Lower leg skin (tissue), 4 donors: ENCODE measurements at places on chromosomes 4 and X.

DNA sequence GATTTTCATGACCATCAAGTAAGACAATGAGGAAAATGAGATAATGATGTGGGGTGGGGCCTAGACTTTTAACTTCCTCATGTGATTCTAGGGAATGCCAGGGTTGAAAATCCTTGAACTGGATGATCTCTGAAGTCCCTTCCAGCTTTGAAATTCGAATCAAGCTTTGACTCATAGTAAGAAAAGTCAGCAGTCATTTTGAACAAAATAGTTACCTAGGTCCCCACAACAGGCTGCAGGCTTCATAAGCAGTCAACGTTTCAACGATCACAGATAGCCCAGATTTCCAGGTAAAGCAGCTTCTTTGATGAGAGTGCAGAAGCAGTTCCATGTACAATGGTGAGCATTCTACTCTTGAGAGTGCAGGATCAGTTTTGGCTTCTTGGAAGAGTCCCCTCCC, 93.7 kb downstream of the GRIA3 start:
- DNase-seq, result no peak

DNA sequence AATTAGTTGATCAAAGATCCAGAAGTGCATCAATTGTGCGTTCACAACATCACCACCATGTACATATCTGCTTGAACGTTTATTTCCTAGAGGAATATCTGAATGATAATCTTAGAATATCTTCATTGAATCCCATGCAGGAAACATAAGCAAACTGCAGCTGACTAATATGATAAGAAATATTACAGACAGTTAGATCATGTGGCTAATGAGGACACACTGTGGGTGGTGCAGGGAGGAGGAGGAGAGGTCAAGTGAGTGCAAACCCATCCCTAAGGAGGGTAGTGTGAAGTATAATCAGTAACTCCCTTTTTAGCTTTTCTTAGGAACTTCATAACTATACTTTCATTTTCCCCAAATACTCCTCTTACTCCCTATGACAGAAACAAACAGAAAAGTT, 58.3 kb upstream of the HPGD start:
- DNase-seq, result no peak

- DNase-seq, result no peak
Observed at GRCh38 chr4:56684320-56685050, 3.4 kb upstream of the HOPX start.

DNA sequence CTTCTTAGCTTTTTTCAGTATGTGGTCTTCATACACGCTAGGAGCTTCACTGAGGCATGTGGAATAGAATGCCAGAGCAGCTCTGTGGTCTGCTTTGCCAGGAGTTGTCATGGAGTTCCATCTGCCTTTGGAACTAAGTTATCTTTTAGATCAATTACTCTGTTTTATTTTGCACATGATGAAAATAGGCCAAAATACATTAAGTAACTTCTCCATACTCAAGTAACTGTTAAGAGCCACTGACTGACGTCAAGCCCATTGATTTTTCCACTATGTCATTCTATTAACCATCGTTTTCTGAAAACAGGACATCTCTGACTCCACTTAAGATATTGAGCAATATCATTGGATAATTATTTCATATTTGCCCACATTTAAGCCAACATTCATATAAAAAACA, 415.1 kb upstream of the MAD2L1 start:
- DNase-seq, result no peak

DNA sequence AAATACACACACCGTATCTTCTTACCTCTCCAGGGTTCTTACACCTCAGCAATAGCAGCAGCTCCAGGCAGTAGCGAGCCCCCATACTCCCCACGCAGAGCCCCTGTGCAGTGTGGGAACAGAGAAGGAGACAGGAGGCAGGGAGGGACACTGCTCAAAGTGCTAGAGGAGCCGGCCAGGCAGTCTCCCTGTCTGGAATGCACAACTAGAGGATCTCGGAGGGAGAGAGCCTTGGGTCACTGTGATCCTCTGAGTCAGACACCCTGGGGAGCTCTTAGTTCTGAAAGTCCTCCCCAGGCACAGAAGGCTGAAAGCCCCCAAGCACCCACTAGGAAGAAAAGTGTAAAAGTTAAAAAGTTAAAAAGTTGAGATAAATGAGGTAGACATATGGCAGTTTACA, 16.0 kb downstream of the AMELX start:
- no peak for DNase-seq

- no peak for DNase-seq
Observed at GRCh38 chr4:55947912-55948725, 626 bp upstream of the CEP135 start.

- DNase-seq, result no peak
Observed at GRCh38 chr4:133891011-133891410, 310.6 kb downstream of the PABPC4L start.

- no peak for DNase-seq
Observed at GRCh38 chrX:13694359-13694758, 5.4 kb downstream of the RAB9A start.
